Activated CD4-positive, alpha-beta T cell treated with anti-CD3 and anti-CD28 coated beads for 4 hours (primary cell): ENCODE measurements at places on chromosomes 1 and 21.

GRCh38 chr1:150621497-150622302, 7.7 kb downstream of the ENSA start:
- peak; percentile 50 for DNase-seq

- no peak for DNase-seq
Observed at GRCh38 chr1:207309745-207310273, 11.7 kb upstream of the CD55 start.

- no peak for DNase-seq
Observed at GRCh38 chr1:85360730-85361493, 84.5 kb upstream of the BCL10 start.

DNA sequence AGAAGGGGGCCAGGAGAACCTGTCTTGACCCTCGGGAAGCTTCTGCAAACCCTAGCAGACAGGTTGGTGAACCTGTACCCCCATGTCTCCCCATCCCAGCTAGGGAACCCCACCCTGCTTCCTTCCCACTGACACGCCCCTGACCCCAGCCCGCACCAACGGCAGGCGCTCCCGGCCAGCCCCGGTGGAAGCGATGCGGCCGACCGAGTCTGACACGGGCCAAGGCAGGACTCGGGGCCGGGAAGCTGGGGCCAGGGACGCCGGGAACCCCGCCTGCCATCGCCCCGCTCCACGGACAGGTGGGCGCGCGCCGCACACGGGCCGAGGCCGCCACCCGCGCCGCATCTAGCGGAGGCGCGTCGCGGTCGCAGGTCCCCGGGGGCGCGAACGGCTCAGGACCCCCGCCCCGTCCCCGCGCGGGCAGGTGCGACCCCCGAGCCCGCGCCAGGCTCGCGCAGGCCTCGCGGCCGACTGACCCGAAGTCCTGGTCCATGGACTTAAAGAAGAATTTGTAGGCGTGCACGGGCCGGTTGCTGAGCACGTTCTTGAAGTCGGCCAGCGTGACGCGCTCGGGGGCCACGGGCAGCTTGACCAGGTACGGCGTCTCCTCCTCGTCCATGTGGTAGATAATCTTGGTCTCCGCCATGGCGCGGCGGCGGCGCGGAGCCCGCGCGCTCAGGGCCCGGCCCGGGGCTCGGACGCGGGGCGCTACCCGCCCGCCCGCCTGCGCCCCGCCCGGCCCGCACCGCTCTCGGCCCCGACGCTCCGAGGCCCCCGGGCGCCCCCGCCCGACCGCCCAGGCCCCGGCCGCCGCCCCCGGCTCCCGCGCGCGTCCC, 580 bp downstream of the DVL1 start:
- no peak for DNase-seq

- DNase-seq: no peak
Observed at GRCh38 chr1:229553621-229554130, 4.8 kb downstream of the ABCB10 start.

DNA sequence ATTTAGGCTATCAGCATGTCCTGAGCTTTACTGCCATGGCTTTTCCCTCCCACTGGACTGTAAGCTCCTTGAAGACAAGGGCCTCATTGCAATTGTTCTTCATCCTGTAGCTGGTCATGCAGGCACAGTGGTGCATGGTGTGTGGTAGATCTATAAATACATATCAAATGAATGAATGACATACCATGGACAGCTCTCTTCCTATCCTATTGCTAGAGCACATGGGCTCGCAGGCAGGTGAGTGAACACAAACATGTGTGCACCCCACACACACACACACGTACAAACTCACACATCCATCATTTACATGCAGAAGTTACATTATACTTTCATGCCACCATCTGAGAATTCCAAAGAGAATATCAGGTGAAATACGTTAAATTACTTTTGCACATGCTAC, 172.9 kb upstream of the RUNX1 start:
- DNase-seq: no peak
